ENCODE measurements at places on chromosomes 2 and 18.

DNA sequence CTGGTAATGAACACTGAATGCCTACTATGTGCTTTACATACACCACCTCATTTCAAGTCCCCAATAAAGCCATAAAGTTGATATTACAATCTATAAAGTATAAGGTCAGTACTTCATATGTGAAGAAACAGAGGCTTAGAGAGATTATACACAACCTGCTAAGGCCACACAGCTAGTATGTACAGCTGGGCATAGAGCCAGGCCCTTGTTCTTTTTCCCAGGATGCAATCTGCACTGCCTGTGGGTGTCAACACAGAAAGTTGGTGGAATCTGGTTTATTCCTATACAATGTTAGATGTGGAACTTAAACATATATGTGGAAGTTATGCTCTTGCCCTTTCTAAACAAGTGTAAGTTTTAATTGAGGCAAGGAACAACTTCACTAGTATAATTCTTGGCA lies 32.8 kb downstream of the INSIG2 start:
- no peak for DNase-seq

- DNase-seq: no peak
These were observed 254.8 kb downstream of the CDH2 start for GRCh38 chr18:27921904-27922751.

DNA sequence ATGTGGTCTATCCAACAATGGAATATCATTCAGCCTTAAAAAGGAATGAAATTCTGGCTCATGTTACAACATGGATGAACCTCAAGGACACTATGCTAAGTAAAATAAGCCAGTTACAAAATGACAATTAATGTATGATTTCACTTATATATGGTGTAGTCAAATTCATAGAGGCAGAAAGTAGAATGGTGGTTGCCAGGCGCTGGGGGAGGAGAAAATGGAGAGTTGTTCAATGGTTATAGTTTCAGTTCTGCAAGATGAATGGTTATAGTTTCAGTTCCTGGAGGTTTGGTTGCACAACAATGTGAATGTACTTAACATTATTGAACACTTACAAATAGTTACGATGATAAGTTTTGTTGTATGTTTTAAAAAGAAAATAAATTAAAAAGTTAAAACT lies 79.2 kb upstream of the IL1R2 start:
- no peak for DNase-seq

DNA sequence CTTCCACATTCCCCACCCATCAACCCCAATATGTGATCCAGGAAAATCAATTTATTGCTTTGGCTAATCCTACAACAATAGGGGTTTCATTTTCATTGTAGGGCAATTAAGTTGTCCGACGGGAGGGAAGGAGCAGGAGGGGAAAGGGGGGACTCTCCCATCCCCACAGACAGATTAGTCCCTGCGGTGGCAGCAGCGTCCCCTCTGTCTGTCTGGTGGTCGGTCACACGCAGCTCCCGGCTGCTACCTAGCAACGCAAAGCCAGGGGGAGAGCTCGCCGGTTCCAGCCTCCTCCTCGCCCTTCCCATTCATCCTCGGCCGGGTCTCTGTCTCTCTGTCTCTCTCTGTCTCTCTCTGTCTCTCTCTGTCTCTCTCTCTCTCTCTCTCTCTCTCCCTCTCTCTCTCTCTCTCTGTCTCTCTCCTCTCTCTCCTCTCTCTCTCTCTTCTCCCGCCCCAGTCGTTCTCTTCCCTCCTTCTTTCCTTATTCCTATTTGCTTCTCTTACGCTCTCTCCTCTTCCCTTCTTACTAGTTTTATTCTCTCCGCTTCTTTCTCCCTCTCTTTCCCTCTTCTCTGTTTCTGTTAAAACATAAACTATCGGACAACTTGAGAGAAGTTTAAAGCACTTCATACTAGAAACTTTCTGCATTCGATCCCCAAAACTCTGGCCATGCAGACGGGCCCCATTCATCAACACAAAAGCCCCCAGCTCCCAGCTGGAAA lies 1.2 kb downstream of the LRP2 start:
- peak; percentile 24 for DNase-seq

- no peak for DNase-seq
These were observed 2063.5 kb downstream of the SUCLG1 start for GRCh38 chr2:82395531-82395930.

DNA sequence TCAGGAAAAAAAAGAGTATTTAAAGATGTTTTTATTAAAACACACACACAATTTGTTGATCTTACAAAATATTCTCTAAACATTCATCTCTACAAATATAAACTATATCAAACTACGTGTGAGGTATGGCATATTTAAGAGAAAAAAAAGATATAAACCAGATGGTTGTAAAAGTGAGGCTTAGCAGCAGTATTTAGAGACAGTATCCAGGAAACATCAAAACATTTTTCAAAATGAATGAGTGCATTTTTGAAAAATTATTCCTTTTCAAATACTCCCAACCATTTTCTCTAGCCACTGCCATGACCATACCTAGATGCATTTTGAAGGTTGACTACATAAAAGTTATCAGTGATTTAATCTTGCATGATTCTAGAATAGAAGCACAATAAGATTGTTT lies 38.2 kb upstream of the RAB27B start:
- no peak for DNase-seq

- DNase-seq: no peak
These were observed 315.6 kb upstream of the SALL3 start for GRCh38 chr18:78664048-78664447.

GRCh38 chr18:50188652-50189051 lies 6.3 kb downstream of the MYO5B start:
- DNase-seq: no peak

DNA sequence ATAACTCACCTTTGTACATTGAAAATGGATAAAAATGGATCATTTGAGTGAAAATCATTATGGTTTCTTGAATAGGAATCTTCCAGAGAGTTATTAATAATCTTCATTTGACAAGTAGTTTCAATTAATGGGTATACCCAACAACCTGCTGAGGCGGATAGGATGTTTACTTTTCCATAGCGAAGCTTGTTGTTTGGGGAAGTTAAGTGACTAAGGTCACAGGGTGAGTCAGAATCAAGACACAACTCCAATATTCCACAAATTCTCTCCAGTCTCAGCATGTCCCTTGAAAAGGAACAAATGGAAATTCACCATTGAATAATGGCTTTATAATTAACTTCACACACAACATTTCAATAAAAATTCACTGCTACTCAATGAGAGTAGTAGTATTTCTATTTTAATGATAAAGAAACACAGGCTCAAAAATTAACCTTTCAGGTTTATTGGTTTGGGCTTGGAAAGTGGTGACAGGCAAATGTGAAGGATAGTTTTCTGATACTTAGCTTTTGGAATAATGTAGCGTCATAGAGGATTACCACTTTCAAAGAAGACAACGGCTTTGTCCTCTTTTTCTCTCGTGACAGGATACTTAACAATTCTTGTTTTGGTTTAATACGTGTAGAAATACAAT lies 211.3 kb downstream of the GPD2 start:
- no peak for DNase-seq

DNA sequence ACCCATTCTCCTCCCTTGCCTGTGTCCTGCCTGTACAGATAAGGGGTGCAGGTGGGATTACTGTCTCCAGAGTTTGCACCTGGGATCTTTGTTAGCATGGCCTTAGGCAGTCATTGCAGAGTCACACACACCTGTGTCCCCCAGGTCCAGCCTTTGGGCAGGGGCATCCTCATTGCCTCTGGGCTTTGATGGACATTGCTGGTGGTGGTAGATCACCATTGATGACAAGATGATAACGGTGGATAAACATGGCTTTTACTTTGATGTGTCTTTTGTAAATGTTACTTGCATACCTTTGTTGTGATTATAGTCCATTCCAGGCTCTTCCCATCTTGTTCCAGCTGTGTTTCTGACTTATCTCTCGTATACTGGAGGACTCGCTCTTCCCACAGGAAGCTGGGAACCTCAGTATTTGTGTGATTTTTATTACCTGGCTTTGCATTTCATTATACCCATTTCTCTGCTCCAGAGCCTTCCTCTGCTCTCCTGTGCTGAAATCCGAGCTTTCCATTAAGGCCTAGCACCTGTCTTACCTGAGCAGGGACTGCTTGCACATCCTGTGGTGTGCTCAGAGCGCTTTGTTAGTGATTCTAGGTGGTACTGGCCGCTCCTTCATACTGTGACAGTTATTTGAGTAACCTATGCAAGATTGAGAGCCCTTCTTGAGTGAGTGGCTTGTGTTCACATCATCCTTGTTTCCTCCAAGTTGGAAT lies 79.2 kb downstream of the PTPRM start:
- no peak for DNase-seq

DNA sequence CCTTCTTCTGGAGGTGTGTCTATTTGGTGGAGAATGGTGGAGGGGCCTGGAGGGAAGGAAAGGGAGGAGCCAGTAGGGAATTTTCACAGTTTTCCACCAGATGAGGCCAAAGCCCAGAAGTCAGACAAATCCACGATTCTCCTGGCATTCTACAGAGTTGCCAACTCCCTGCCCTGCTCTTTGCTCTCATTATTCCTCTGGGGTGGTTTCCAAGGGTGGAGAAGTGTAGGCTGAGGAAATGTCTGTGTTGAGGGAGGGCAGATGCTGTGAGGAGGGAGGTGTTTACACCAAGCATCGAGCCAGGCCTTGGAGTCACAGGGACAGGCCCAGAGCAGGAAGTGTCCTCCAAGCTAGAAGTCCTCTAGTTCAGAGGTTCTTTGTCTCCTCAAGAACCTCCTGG lies 124.1 kb upstream of the LGALSL start:
- no peak for DNase-seq

DNA sequence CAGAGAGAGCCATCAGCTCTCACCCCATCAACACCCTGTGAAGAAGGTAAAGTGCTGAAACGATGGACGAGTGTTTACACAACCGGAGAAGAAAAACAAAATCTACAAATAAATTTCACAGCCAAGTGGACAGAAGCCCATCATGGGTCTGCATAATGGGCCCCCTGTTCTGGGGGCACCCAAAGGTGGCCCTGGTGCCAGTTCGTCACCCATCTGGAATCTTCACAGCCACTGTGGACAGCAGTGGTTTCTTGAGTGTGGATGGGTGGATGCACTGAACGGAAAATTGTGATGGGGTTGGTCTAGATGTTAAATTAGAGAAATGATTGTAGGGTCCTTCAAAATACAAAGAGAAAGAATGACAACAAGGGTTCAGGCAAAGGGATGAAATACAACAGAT lies 38.8 kb downstream of the ANKMY1 start:
- no peak for DNase-seq

DNA sequence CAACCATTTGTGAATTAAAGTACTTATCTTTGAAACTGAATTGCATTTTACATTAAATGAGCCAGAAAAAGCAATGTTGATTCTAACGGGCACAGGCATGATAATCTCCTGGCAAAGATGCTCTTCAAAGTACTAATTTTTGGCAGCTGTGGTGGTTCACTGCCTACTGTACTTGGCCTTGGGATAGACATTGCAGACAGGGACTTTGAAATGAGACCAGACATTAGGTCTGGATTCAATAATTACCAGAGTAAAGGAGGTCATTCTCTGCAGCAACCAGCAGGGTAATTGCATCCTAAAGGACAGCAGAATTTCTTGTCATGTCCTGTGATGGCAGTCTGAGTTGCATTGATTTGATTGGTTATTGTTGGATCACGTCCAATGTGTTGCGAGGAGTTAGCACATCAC lies 986.5 kb downstream of the TDRD15 start:
- DNase-seq: no peak

- no peak for DNase-seq
These were observed 105.6 kb downstream of the XRCC5 start for GRCh38 chr2:216214768-216215167.

GRCh38 chr2:22995576-22995975 lies 389.4 kb upstream of the KLHL29 start:
- no peak for DNase-seq

GRCh38 chr2:100230754-100231153 lies 88.4 kb upstream of the AFF3 start:
- DNase-seq: no peak

DNA sequence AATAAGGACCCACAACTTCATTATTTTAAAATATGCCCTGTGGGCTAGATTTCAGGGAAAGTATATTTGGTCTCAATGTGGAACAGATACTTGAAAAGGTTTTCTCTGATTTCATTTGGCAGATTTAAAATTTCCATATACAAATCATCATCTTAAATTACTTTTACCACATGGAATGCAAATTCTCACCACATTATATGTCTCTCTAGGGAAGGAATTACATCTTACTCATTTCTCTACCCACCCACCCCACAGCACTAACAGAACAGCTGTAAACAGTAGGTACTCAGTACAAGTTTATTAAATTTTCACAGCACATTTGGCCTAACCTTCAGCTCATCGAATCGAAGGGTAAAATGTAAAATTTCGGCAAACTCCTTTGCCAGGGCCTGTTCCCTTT lies 104.0 kb downstream of the CYRIA start:
- DNase-seq: no peak

- DNase-seq: no peak
These were observed 105.9 kb upstream of the RMDN2 start for GRCh38 chr2:37819186-37819585.

- DNase-seq: no peak
These were observed 23.6 kb downstream of the COX7A2L start for GRCh38 chr2:42337356-42337820.

GRCh38 chr2:144241801-144242200 lies 278.1 kb downstream of the ZEB2 start:
- no peak for DNase-seq

GRCh38 chr2:74373985-74374384 lies 6.1 kb downstream of the DCTN1 start:
- peak; percentile 29 for DNase-seq

GRCh38 chr2:20797096-20797495 lies 25.8 kb downstream of the LDAH start:
- DNase-seq: no peak

GRCh38 chr2:383178-383577 lies 95.3 kb upstream of the ALKAL2 start:
- no peak for DNase-seq

DNA sequence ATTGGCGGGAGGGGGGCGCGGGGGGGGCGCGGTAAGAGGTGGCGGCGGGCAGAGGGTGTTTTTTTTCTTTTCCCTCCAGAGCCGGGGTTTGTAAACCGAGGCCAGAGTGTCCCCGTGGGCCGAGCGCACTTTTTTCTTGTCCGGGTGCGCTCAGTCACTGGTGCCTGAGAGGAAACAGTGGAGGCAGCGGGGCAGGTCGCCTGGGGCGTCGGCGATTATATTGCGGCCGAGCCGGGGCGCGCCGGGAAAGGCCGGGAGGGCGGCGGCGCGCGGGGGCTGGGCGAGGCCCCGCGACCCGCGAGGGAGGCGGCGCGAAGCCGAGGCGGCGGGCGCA lies 275 bp downstream of the HOXD8 start:
- DNase-seq: no peak

Measured in glutamatergic neuron (in vitro differentiated cells).